Hindlimb muscle (tissue), 1 donor: ENCODE measurements at places on chromosomes 5 and 9. TPM values are rescaled to one million over a fixed set of nuclear protein-coding genes. Genes with fewer than 3 reads are reported as not detected.

PCDHB16 gene
- 3.9 TPM for polyA plus RNA-seq

CCDC183 gene
- polyA plus RNA-seq: 3.0 TPM

CCDC127 gene
- polyA plus RNA-seq: 9.9 TPM

INSYN2B gene
- polyA plus RNA-seq: 0.19 TPM

FGFR4 gene
- 195 TPM for polyA plus RNA-seq

PCDHGA4 gene
- polyA plus RNA-seq: 1.6 TPM

SPEF2 gene
- polyA plus RNA-seq: 6.6 TPM

HEMGN gene
- polyA plus RNA-seq: 4.2 TPM
